Metanephros (tissue), 2 donors: ENCODE measurements at places on chromosomes 11 and 22. TPM values are rescaled to one million over a fixed set of nuclear protein-coding genes. Genes with fewer than 3 reads are reported as not detected.

Gene MPPED2
- 28.1 TPM for total RNA-seq

Gene APOL5
- total RNA-seq, result 0.18 TPM

Gene ART5
- total RNA-seq, result 1.8 TPM

Gene GGT5
- total RNA-seq, result 12.1 TPM

Gene KCNQ1
- total RNA-seq, result 17.4 TPM

Gene GAL3ST1
- 27.3 TPM for total RNA-seq

Gene ACTN3
- 37.8 TPM for total RNA-seq

Gene DKK3
- total RNA-seq, result 56.3 TPM

Gene GRIA4
- 4.8 TPM for total RNA-seq

Gene PGA4
- 5.0 TPM for total RNA-seq

Gene CDC42BPG
- total RNA-seq, result 8.7 TPM

Gene BCO2
- 6.7 TPM for total RNA-seq

Gene TMPRSS6
- total RNA-seq, result 0.18 TPM

Gene EFEMP2
- total RNA-seq, result 104 TPM

Gene KCNJ1
- total RNA-seq, result 120 TPM

Gene CLDN5
- total RNA-seq, result 91.8 TPM

Gene GUCY1A2
- total RNA-seq, result 8.2 TPM

Gene PAX6
- total RNA-seq, result 0.06 TPM

Gene EXPH5
- 10.3 TPM for total RNA-seq

Gene SYTL2
- total RNA-seq, result 81.9 TPM

Gene XKR3
- total RNA-seq, result not detected

Gene BTBD18
- not detected for total RNA-seq

Gene PHETA2
- 8.6 TPM for total RNA-seq
